Articular chondrocyte of knee joint (primary cell): ENCODE measurements at places on chromosomes 16 and 17. TPM values are rescaled to one million over a fixed set of nuclear protein-coding genes. Genes with fewer than 3 reads are reported as not detected.

Gene KCNH6
- not detected in 2 replicates for total RNA-seq

Gene PSMD12
- total RNA-seq = 41.0 and 49.0 TPM in 2 replicates

Gene KCNH4
- total RNA-seq = under 0.01 TPM in 1 of 2 replicates, not detected in the other

Gene PLLP
- total RNA-seq = under 0.01 TPM in 2 replicates

Gene FTSJ3
- total RNA-seq = 41.1 and 46.3 TPM in 2 replicates

Gene CACNG1
- total RNA-seq = not detected in 2 replicates

Gene NOS2
- under 0.01 TPM in 2 replicates for total RNA-seq

Gene CCL8
- total RNA-seq = 0.97 and 1.2 TPM in 2 replicates

Gene ABI3
- 0.22 TPM in 1 of 2 replicates, not detected in the other for total RNA-seq

Gene TBC1D3B
- 1.0 TPM in 1 of 2 replicates, not detected in the other for total RNA-seq

Gene BCL6B
- 0.11 and 0.13 TPM in 2 replicates for total RNA-seq

Gene AANAT
- total RNA-seq = not detected in 2 replicates

Gene PIK3R6
- not detected in 2 replicates for total RNA-seq

Gene RAC3
- total RNA-seq = 2.1 and 7.1 TPM in 2 replicates

Gene OR3A2
- total RNA-seq = 0.26 TPM in 1 of 2 replicates, not detected in the other

Gene MT2A
- 25.3 and 37.2 TPM in 2 replicates for total RNA-seq

Gene ITGB4
- 0.39 and 0.54 TPM in 2 replicates for total RNA-seq

Gene NXPH3
- 5.8 and 6.0 TPM in 2 replicates for total RNA-seq

Gene TM4SF5
- total RNA-seq = not detected in 2 replicates

Gene SGCA
- 9.8 and 13.3 TPM in 2 replicates for total RNA-seq

Gene KCNJ12
- 6.7 and 7.2 TPM in 2 replicates for total RNA-seq

Gene PABPN1L
- not detected in 2 replicates for total RNA-seq

Gene CHAD
- not detected in 2 replicates for total RNA-seq

Gene RGS11
- total RNA-seq = 2.6 and 3.5 TPM in 2 replicates

Gene KRT33B
- total RNA-seq = not detected in 2 replicates

Gene PYY
- total RNA-seq = 0.11 and 0.13 TPM in 2 replicates

Gene EIF4A3
- total RNA-seq = 60.7 and 64.6 TPM in 2 replicates

Gene OGFOD1
- total RNA-seq = 51.0 and 65.2 TPM in 2 replicates

Gene CBFB
- total RNA-seq = 95.6 and 99.8 TPM in 2 replicates

Gene SLX1A
- 11.6 and 14.0 TPM in 2 replicates for total RNA-seq

Gene KRT25
- not detected in 2 replicates for total RNA-seq

Gene MKS1
- 11.9 and 12.8 TPM in 2 replicates for total RNA-seq

Gene KRTAP2-2
- not detected in 2 replicates for total RNA-seq

Gene MAP1LC3B
- 51.9 and 57.6 TPM in 2 replicates for total RNA-seq

Gene PAQR4
- total RNA-seq = 3.5 and 4.8 TPM in 2 replicates

Gene GLIS2
- 3.4 and 4.2 TPM in 2 replicates for total RNA-seq

Gene DNAAF8
- 1.8 and 2.2 TPM in 2 replicates for total RNA-seq

Gene GJC1
- total RNA-seq = 8.2 and 36.2 TPM in 2 replicates

Gene PIK3R5
- total RNA-seq = not detected in 2 replicates

Gene HEATR9
- total RNA-seq = not detected in 2 replicates

Gene EXOC3L1
- total RNA-seq = not detected in 2 replicates

Gene LPO
- under 0.01 TPM in 1 of 2 replicates, not detected in the other for total RNA-seq

Gene CD300LB
- not detected in 2 replicates for total RNA-seq

Gene PPP1R1B
- not detected in 2 replicates for total RNA-seq

Gene NTN1
- 8.8 and 10.8 TPM in 2 replicates for total RNA-seq
